ENCODE measurements at places on chromosomes 11 and 22.

DNA sequence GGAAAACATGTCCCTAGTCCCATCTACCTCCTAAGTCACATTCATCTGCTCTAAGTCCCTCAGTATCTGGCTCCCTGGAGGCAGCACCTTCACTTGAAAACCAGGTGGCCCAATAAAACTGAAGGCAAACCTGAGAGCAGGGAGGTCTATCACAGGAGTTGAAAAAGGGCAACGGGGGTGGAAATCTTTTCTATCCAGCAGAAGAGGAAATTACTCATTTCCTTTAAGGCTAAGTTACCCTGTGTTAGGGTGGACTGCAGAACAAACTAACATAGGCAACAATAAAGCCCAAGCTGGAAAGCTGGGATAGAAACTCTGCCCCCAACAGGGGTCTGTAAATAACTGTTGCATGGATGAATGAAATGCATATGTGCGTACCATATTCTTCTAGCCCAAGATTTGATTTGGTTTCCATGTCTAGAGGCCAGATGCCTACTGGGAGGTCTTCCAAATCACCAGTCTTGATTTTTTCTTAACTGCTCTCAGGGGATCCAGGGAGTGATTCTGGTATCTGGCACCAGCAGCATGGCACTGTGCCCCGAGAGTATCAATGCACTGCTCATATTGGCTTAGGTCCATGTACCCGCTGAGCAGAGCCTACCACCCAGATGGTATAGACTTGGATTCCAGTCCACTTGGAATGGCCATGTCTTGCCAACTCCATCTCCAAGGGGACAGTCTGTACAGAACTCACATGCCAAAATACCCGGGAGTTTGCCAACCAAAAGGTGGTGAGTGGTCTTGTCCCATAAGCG, 350.0 kb upstream of the NCAM1 start:
- peak; percentile 8 for DNase-seq

- no peak for DNase-seq
These were observed 81.3 kb downstream of the CLPB start for GRCh38 chr11:72352859-72353551.

GRCh38 chr11:122330279-122330965, 214.4 kb upstream of the BLID start:
- no peak for DNase-seq

GRCh38 chr22:44730490-44731356, 21.7 kb upstream of the ARHGAP8 start:
- DNase-seq: no peak

- no peak for DNase-seq
These were observed at the start of gene APLNR for GRCh38 chr11:57237204-57237681. Gene APLNR (minus strand): TSS chr11:57237250. CDS start chr11:57237004, 246 bp downstream.

- DNase-seq: no peak
These were observed 1.6 kb downstream of the CXCR5 start for GRCh38 chr11:118885319-118885718.

- no peak for DNase-seq
These were observed 1.4 kb downstream of the HTR3B start for GRCh38 chr11:113906038-113906437.

DNA sequence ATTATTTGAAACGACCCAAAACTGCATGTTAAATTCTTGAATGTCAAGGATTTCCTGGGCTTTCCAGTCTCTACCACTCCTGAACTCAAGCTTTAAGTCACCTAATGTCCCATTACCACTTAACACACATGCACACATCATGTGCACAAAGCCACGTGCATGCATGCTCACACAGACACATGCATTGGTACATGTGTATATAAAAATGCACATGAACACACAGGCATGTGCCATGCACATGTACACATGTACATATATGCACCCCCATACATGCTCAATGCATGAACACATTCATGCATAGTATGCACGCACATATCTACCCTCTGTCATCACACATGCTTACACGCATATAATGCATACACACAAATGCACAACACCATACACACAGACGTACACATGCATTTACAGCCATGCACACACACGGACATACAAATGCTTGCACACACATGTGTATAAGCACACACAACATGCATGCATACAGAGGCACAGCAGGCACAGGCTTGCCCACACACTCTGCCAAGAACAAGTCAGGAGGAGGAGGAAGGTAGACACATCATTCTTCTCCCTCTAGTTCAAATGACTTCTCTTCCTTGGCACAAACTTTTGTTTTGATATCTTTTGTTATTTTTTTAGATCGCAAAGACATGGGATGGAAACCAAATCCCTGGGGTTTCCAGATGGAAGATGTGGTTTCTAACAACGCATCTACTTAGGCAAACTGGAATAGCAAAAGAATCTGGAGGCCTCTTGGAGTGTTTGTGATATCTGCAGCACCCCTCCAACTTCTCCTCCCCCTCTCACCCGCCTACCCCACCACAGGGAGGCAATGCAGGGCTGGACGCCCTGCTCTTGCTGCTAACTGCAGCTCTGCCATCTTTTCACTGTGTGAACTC, 24.6 kb downstream of the RASD2 start:
- DNase-seq: no peak

DNA sequence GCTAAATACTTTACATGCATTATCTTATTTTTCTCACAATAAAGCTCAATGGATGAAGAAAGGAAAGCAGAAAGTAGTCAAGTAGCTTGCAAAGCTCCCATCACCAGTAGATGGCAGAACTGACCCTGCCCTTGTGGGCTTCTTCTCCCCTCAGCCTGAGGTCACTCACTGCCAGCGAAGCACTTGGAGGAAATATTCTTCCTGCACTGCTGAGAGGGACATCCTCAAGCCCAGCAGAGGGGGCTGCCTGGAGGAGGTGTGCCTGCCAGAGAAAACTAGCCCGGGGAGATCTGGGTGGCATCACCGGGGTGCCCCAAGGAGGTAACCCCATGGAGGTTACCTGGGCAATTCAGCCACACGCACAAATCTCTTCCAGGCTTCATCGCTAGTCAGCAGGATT, 6.6 kb downstream of the APOL4 start:
- no peak for DNase-seq

GRCh38 chr11:60241786-60242185, 1.2 kb downstream of the MS4A4E start:
- no peak for DNase-seq

DNA sequence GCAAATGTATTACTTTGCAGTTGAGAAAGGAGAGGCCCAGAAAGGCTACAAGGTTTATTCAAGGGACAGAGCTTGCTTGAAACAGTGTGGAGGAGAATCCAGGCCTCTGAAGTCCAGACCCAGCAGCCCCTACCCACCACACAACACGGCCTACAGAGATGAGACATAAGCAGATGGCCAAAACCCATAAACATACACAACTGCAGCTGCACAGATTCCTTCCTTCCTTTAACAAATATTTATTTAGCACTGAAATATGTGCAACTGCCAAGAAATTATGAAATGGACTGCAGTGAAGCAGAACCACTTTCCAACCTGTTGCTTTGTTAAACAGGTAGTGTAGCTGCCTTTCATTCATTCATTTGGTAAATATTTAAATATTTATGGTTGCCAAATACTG, 122.3 kb downstream of the SPATA19 start:
- DNase-seq: no peak

GRCh38 chr22:20919718-20920117, 2.5 kb downstream of the CRKL start:
- DNase-seq: no peak

DNA sequence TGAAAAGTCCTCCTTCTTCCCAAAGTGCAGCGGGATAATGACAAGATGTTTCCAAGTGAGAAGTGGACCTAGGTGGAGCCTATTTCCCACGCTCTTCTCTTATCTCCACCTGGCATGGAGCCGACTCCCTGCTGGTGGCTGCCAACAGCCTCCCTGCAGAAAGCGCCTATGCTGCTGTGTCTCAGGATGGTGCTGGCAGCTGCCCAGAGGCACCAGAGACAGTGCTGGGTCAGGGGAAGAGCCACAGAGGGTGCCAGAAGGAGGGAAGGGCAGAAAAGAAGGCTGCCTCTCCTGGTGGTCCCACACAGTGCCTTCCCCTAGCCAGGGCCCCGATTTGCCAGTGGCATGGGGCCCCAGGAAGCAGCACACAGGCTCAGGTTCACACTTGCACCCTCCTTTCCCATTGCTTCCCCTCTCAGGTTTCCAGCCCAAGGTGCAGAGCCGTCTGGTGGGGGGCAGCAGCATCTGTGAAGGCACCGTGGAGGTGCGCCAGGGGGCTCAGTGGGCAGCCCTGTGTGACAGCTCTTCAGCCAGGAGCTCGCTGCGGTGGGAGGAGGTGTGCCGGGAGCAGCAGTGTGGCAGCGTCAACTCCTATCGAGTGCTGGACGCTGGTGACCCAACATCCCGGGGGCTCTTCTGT, 19.0 kb downstream of the CD5 start:
- DNase-seq: no peak

GRCh38 chr22:27546157-27546935, 255.2 kb downstream of the MN1 start:
- DNase-seq: no peak

GRCh38 chr22:20158391-20159036, 7.7 kb upstream of the CCDC188 start:
- DNase-seq: no peak

- peak; percentile 36 for DNase-seq
These were observed at the start of gene EIF4ENIF1 for GRCh38 chr22:31489632-31490495. Gene EIF4ENIF1 (minus strand): TSS chr22:31489842. CDS start chr22:31488718, 1,124 bp downstream.

- DNase-seq: no peak
These were observed 6.7 kb downstream of the OR5AN1 start for GRCh38 chr11:59365232-59366018.

DNA sequence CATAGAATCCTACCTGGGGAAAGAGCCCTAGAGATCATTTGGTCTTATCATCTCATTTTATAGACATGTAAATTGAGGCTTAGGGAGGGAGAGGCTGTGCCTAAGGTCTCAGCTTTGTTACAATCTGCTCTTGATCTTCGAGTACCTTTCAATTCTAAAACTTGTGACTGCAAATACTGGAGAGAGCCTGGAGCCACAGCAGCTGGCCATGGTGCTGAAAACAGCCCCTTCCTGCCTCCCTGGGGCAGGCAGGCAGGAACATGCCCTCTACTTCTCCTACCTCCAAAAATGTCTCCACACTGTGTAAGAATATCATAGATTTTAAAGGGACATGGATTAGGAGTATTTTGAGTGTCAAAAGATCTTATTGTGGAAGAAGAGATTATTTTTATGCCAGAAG, 52.2 kb downstream of the C22orf42 start:
- DNase-seq: no peak

- DNase-seq: peak; percentile 11
These were observed 42.2 kb upstream of the FAM181B start for GRCh38 chr11:82775736-82776346.

DNA sequence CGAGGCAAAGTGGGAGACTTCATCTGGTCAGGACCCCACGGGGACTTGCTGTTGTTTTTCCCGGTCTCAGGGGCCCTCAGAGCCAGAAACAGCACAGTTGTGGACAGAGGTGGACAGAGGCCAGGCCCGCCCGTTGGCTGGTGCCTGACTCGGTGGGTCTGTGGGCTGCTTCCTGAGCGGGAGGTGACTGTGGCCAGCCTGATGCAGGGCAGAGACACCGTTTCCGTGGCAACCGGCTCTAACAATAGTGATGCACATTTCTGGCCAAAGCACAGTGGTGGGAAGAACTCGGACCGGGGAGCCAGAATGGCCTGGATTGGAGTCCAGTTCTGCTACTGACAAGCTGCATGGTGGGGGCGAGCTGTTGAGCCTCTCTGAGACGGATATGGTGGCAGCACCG, 58.7 kb upstream of the ATXN10 start:
- DNase-seq: no peak

DNA sequence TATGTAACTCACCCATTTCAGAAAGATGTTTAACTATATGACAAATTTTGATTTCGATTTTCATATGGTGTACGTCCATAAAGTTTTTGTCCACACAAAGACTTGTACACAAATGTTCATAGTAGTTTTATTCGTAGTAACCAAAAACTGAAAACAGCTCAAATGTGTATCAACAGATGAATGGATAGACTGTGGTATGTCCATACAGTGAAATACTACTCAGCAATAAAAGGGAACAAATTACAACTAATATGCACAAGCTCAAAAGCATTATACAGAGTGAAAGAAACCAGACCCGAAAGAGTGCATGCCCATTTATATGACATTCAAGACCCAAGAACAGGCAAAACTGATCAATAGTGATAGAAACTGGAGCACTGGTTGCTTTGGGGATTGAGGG, 64.0 kb downstream of the MN1 start:
- no peak for DNase-seq
